Left kidney (tissue), 8 donors: ENCODE measurements at places on chromosomes 1 and 21. TPM values are rescaled to one million over a fixed set of nuclear protein-coding genes. Genes with fewer than 3 reads are reported as not detected.
A peak's percentile ranks its signal among the peaks of the same experiment; 100 is the strongest.

COL9A2 gene
- polyA plus RNA-seq = 21.1 TPM

GRCh38 chr1:23249787-23250454 lies 32.6 kb upstream of the HTR1D start:
- DNase-seq = peak; percentile 50

DNA sequence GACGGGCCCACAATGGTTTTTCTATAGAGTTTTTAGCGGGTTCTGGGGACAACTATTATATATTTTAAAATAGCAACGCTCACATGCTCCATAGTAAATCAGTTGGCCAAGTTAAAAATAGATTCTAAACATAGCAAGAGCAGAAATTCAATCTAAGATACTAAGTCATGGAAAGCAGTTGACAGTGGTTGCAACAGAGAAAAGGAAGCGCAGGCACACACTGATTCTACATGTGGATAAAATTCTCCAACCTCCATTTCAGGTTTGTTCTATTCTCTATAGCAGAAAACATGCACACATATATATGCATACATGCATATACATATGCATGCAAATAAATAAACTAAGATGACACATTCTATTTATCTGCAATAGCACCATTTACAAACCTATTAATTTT lies 89.6 kb upstream of the HNRNPU start:
- no peak for DNase-seq

- no peak for DNase-seq
Observed at GRCh38 chr1:30683699-30684098, 39.7 kb downstream of the MATN1 start.

PTCH2 gene
- polyA plus RNA-seq = 5.4 TPM

CCDC24 gene
- 19.5 TPM for polyA plus RNA-seq

- no peak for DNase-seq
Observed at GRCh38 chr1:164991763-164992314, 364.7 kb downstream of the LMX1A start.
